NCI-H345 (cell line): ENCODE measurements at places on chromosomes 1 and 21.

DNA sequence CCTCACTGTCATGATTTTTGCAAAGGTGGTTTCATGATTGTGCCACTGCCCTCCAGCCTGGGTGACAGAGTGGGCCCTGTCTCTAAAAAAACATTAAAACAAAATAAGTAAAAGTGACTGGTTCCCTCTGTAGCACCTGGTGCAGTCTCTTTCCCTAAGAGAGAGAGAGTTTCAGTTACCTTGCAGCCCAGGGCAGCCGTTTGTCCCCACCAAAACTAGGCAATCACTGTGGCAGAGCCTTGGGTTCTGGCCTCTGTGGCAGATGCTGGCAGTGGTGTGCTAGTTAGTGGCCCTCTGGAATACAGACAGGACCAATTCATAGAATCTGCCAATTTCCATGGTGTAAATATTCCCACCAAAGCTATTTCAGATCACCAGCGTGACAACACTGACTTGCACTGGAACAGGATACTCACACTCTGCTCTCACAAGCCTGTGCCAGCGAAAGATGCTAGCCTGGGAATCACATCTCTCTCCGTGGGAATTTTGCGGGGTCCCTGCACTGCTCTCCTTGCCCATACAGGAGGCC lies 108.7 kb downstream of the TLR5 start:
- DNase-seq = no peak

DNA sequence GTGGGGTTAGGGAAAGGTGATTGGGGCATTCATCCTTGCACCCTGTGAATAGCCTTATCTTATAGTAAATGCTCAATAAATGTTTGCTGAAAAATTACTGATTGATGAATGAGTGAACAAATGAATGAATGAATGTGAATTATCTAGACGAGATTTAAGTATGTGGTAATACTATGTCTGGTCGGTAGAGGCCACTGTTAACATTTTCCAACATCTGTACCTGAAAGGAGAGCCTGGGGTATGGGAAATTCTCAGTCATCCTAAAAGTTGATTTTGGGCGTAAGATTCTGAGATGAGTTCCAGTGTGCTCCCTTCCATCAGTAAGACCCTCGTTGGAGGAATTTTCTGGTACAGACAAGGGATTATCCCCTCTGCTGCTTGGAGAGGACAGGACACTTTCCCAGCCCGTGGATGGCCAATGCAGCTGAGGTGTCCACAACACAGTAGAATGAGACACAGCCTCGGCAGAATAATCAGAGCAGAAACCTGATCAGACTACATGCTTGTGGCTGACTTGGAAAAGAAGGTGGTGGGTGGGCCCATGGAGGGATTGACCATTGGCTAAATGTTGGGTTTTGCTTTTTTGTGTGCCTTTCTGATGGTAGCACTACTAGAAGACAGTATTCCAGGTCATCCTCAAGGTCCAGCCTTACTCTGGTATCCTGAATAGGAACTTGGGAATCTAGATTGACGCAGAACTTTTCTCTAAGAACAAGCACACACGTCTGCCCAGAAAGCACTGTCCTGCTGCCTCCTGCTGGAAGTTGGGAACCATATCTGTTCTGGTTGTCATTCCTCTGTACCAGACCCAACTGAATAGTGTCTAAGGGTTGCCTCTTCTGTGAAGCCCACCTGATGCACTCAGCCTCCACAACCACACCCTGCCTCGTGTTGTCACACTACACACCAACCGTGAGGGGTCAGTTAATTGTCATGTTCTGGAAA lies 262.0 kb downstream of the TNR start:
- DNase-seq = peak; percentile 42

DNA sequence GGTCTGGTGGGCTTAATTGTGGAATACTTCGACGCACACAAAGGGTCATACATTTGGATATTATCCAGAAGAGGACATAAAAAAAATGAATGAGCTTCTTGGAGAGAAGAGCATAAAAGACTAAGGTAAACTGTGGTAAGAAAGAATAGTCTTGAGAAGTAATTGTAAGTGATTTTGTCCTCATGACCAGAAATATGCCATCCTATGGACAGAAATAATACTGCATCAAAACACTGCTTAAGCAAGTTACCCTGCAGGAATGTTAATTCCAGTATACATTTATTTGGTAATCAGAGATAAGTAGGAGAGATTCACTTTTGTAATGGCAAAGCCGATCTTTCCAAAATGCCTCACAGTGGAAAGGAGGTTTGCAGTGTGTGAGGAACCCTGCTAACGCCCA lies 111.9 kb downstream of the NRIP1 start:
- no peak for DNase-seq

DNA sequence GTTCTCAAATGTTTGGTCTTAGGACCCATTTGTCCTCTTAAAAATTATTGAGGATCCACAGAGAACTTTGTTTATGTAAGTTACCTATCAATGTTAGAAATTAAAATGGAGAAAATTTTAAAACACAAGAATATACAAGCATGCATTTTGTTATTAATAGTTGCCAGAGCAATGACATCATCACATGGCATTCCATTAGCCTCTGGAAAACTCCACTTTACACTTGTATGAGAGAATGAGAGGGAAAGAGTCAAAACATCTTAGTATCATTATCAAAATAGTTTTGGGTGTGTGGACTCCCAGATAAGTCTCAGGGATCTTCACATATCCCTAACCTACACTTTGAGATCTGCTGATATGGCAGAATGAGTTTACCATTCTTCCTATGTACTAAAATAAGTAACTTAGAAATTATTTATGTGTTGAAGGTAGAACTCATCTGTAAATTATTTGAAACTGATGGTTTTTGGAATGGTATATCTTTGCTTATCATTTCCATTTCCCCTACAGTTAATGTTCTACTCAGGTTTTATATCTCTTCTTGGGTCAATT lies 48.8 kb downstream of the RNF220 start:
- DNase-seq = no peak

- DNase-seq = no peak
These were observed 32.8 kb downstream of the EPRS1 start for GRCh38 chr1:220013497-220013896.

DNA sequence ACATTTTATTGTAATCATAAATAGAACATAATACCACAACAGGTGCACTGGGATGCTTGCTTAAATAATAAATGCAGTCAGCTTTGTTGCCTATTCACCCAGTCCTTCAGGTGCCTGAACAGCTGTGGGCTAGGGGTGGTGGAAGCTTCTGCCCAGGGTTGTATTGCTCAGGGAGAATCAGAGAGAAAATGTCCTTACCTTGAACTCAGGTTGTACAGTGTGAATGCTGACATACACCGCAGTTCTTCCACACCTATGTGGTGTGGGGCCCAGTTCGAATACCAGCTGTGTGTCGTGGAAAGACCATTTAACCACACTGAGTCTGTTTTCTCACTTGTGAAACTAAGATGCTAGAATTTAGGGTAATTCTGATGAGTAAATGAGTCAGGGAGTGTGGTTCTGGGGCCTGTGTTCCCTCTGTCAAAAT lies 115.7 kb upstream of the ATP1A1 start:
- DNase-seq = no peak

DNA sequence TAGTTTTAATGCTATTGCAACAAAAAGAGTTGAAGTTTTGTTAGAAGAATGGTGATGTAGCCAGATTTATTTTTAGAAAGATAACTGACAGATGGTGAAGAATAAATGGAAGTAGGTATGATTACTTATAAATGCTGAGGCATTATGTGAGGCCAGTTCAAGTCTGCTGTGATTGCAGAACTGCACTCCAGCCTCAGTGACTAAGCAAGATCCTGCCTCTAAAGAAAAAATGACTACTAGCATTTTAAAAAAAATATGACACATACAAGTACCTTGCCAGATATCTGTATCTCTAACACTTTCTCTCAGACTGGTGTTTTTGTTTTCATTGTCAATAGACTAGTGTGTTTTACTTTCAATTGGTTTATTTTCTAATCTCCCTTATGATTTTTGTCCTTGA lies 1242.4 kb upstream of the ADGRL4 start:
- DNase-seq = no peak

DNA sequence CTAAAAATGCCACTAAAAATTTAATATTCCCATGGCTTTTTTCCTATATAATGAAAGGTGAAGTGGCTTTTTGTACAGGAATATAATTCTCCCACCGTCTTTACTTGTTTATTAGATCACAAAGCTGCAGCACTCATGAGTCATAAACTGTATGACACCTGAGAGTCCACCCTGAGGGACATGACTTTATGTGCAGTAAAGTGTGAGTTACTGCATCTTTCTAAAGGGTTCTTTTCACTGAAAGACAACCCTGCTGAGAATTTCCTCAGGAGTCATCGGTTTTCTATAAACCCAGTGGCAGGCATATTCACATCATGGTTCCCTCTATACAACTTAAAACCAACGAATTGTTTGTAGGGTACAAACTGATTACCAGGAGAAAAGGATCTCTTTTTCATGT lies 77.4 kb downstream of the APP start:
- peak; percentile 27 for DNase-seq

DNA sequence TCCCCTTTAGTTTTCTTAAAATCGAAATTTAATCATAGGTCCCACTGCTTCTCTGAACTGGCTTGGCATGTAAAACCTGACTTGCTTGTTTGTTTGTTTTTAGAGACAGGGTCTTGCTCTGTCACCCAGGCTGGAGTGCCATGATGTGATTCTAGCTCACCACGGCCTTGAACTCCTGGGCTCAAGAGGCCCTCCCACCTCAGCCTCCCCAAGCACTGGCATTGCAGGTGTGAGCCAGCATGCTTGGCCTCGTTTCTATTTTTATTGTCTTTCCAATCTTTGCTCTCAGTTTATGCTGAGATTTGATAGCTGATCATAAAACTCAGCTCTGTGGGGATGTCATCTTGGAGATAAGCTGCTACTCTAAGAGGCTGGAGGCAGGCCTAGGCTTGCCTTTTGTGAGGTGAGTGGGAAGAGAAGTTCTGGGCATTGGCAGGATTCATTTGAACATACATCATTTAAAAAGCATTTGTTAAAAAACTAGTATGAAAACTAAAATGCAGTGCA lies 51.5 kb upstream of the GCLM start:
- peak; percentile 2 for DNase-seq

- no peak for DNase-seq
These were observed 437.6 kb downstream of the PTPRU start for GRCh38 chr1:29673669-29674626.

- no peak for DNase-seq
These were observed 55.5 kb downstream of the ECE1 start for GRCh38 chr1:21234779-21235178.

- no peak for DNase-seq
These were observed 83.4 kb downstream of the USP24 start for GRCh38 chr1:55131801-55132200.

- DNase-seq = no peak
These were observed 115.6 kb downstream of the UCK2 start for GRCh38 chr1:165942927-165943597.

- peak; percentile 38 for DNase-seq
These were observed 86.0 kb downstream of the PBX1 start for GRCh38 chr1:164644774-164645644.

GRCh38 chr1:216826646-216827045 lies 103.4 kb upstream of the ESRRG start:
- DNase-seq = no peak

DNA sequence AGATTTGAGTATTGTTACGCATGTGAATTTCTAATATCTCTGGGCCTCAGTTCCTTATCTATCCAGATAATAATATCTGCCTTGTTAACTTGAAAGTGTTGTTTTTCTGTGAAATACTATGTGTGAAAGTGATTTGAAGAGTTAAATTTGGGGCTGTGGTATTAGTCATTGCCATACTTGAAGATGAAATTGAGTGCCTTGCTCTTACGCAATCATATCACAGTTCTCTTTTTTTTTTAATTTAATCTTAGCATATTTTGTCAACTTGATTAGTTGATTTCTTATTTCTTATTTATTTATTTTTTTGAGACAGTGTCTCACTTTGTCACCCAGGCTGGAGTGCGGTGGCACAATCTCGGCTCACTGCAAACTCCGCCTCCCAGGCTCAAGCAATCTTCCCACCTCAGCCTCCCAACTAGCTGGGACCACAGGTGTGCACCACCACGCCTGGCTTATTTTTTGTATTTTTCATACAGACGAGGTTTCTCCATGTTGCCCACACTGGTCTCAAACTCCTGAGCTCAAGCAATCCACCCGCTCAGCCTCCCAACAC lies 31.0 kb downstream of the AGO4 start:
- DNase-seq = no peak

DNA sequence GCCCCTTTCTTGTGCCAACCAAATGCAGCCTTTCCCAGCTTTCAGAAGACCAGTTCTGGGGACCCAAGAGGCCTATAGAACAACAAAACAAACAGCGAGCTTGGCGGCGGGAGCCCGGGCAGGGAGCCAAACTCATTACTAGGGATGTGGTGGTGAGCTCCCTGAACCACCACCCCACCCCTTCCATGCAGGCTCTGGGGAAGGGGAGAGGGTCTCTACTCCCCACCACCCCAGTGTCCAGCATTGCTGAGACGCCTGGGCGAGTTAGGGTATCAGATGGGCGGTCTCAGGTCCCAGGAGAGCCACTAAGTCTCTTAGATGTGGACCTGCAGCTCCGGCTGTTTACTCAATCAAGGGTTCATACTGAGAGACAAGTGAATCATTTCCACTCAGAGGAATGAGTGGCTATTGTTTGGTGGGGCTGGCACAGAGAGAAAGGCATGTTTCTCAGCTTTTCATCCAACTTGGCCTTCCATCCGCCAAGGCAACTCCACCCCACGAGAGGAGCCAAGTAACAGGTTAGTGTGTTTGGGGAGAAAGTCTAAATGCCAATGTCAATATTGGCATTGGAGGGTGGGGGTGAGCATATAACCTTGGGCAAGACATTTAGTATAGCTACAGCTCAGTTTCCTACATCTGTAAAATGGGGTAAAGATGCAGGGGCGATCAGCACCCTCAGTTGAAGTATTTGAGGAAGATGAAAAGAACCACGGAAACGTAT lies 40.9 kb downstream of the PLXNA2 start:
- peak; percentile 96 for DNase-seq

GRCh38 chr1:59427155-59427554 lies 130.3 kb downstream of the FGGY start:
- DNase-seq = no peak
